ENCODE measurements at places on chromosomes 11 and 22. TPM values are rescaled to one million over a fixed set of nuclear protein-coding genes. Genes with fewer than 3 reads are reported as not detected.

SHISAL1 gene
- total RNA-seq = not detected

SLC22A25 gene
- total RNA-seq = not detected

RFPL2 gene
- not detected for total RNA-seq

SLC35E4 gene
- total RNA-seq = 3.4 TPM

C22orf31 gene
- not detected for total RNA-seq

Data from natural killer cell treated with Interleukin-12 subunit alpha and Interleukin-12 subunit beta and Interleukin-15 and Interleukin-18, amount 100 ng/mL, for 72 hours (primary cell).